ENCODE measurements at places on chromosomes 12 and 14. TPM values are rescaled to one million over a fixed set of nuclear protein-coding genes. Genes with fewer than 3 reads are reported as not detected.

The PTHLH gene
- 0.81 TPM for polyA plus RNA-seq

The IFNG-AS1 gene
- not detected for polyA plus RNA-seq

The CCDC175 gene
- polyA plus RNA-seq, result 0.73 TPM

- DNase-seq, result no peak
Observed at GRCh38 chr14:91365552-91365951, 52.1 kb downstream of the CCDC88C start.

DNA sequence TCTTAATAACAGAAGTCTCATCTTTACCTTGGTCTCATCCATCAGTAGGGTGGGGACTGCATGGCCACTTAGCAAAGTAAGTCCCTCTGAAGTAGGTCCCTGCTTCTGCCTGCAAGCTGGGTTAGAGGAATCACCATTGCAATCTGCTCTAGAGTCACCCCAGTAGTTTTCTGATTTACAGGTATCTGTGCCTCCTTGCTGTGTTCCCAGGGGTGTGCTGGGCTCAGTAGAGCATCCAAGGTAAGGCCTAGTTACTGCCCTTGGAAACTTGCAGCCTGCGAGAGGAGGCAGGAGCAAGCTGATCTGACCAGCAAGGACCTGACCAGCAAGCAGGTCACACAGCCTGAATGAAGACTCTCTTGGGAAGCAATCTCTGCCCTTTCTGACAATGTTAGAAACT is 160.8 kb upstream of the GSC start:
- DNase-seq, result no peak

GRCh38 chr12:1457901-1458300 is 136.5 kb downstream of the FBXL14 start:
- no peak for DNase-seq
